NB4 (cell line): ENCODE measurements at places on chromosomes 16 and 17.

DNA sequence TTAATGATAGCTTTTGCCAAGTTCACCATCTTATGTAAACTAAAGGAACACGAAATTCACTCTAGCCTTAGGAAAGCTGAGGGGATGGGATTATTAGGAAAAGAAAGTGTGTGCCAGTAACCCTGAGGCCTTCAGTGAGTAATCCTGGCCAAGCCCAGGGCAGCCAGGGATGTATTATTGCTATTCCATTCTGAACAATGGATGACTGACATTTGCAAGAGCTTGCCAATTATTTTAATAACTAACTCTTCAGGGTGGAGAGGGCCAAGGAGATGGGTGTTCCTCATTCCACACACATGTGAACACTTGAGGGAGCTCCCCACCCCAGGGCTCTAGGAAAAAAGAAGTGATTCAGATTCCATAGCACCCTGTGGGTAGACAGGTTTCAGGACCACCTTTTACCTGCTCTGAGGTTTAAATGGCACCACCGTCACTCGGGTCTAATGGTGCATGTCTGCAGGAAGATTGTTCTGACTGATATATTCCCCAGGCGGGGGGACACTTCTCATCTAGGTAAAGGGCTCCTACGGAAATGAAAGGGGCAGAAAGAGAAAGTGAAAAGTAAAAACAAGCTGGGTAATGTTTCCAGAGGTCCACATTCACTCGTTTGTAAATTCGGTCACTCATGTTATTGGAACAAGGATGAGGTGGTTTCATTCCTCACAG is 41.5 kb downstream of the TK2 start:
- DNase-seq = no peak

- no peak for DNase-seq
These were observed 230.5 kb downstream of the CCDC182 start for GRCh38 chr17:57514614-57515013.

DNA sequence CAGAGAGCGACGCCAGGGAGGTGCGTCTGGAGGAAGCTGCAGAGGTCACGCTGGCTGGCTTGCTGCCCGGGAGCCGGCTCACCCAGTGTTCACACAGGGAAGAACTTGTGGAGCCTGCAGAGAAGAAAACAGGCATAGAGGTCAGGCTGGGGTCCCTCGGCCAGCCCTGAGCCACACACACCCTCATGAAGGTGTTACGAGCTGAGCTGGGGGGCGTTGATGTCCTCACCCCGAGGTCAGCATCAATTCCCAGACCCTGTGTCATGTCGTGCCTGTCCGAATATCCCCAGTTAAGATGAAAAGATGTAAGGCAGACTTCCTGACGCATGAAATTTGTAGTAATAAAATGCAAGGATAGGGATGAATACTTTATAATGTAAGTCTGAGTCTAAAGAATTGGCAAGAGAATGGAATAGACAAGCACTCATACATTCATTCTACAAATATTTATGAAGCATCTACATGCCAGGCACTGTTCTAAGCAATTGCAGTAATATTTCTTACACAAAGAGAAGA is 77.1 kb downstream of the USP31 start:
- DNase-seq = no peak

DNA sequence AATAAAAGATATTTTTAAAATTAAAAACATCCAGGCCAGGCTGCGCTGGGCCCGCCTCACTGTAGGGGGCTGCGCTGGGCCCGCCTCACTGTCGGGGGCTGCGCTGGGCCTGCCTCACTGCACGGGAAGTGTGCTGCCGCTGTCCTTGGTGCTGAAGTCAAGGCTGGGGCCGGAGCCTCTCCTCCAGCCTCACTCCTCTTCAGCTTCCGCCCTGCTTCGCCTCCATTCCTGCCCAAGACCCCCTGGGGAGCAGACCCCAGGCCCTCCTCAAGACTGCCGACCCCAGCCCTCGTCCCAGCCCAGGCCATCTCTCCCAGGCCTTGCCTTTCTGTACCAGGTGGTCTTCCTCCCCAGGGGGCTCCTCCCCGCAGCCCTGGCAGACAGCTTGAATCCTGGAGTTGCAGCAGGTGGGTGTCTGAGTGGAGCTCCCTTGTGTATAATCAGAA is 26.2 kb downstream of the ENDOV start:
- peak; percentile 61 for DNase-seq

- DNase-seq = no peak
These were observed 325.9 kb downstream of the ZFHX3 start for GRCh38 chr16:72721981-72722380.

DNA sequence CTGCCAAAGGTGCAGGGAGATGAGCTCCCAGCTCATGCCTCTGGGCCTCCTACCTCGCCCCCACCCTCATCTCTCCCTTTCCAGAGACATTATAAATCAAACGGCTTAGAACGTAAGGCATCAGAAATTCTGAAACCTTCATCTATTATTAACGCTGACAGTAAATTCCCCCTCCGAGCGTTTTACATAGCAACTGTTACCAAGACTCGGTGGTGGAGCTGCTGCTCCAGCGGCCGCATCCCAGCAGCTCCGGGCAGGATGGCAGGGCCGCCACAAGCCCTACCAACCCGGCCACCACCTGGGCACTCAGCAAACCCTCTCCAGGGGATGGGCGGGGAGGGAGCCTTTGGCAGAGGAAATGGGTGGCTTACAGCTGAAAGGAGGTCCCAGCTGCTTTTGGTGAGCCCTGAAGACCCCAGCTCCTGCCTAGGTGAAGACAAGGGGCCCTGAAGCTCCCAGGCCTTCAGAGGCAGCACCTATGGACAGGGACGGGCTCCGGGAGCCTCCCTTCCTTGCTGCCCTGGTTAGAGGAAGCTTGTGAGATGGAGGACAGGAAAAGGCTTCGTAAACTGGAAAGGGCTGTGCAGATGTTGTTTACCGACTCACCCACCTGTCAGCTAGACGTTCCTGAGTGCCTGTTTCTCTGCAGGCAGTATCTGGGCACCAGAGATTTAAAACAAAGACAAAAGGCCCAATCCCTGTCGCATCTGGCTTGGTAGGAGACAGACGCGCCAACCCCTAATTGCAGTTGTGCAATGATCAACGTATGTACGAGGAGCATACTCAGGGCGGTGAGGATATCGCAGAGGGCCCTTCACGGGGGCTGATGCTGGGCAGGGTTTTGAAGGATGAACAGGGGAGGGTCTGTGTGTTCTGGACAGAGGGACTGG is 76.9 kb downstream of the RAI1 start:
- DNase-seq = no peak

DNA sequence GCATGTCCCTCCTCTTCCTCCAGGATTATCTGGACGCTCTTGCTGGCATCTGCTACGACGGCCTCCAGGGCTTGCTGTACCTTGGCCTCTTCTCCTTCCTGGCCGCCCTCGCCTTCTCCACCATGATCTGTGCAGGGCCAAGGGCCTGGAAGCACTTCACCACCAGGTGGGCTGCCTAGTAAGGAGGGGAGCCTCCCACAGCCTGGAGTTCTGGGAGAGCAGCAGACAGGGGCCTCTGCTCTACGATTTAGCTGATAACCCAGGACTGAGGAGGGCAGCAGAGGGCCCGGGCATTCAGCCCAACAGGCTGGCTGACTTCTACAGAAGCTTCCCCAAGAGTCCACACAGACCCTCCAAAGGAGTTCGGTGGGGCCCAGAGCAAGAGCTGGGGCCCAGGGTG is 21.8 kb upstream of the DNAI2 start:
- no peak for DNase-seq

- DNase-seq = peak; percentile 43
These were observed 13.4 kb downstream of the NATD1 start for GRCh38 chr17:21239680-21240368.

- no peak for DNase-seq
These were observed 45.7 kb upstream of the MRPS23 start for GRCh38 chr17:57895382-57896060.
